Osteoblast (primary cell): ENCODE measurements at places on chromosomes 1 and 21. TPM values are rescaled to one million over a fixed set of nuclear protein-coding genes. Genes with fewer than 3 reads are reported as not detected.
A peak's percentile ranks its signal among the peaks of the same experiment; 100 is the strongest.

DNA sequence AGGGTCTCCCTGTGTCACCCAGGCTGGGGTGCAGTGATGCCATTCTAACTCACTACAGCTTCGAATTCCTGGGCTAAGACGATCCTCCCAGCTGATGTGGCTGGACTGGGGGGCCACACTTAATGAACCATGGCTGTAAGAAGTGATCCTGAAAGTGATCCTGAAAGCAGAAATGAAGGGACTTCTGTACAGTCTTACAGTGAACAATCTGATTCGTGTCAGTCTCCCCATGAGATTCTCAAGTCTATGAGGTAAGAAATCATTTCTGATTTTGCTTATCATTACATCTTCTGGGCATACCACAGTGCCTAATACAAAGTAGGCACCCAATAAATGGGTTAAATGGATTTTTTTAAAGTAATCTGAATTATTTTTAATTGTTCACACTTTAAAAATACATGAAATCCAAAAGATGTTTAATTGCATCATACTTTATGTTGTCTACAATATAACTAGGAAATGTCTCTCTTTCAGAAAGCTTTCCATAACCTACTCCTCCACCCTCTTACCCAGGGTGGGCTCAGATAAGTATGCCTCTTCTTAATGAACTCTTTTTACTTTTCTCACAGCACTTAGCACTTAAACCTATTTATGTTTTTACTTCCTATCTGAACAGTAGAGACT, 21.5 kb downstream of the TUT4 start:
- H3K4me3 ChIP-seq, result no peak overlapping the region
- no peak overlapping the region for H3K27ac ChIP-seq
- H3K4me1 ChIP-seq, result no peaks in the 10 kb centered on the region

GRCh38 chr1:37037690-37038089, 3.4 kb upstream of the GRIK3 start:
- H3K4me1 ChIP-seq, result no peaks in the 10 kb centered on the region
- H3K27me3 ChIP-seq, result peaks cover 26% of the 10 kb centered on the region
- no peak overlapping the region for H3K4me3 ChIP-seq
- no peak for DNase-seq
- H3K36me3 ChIP-seq, result no peaks in the 10 kb centered on the region

DNA sequence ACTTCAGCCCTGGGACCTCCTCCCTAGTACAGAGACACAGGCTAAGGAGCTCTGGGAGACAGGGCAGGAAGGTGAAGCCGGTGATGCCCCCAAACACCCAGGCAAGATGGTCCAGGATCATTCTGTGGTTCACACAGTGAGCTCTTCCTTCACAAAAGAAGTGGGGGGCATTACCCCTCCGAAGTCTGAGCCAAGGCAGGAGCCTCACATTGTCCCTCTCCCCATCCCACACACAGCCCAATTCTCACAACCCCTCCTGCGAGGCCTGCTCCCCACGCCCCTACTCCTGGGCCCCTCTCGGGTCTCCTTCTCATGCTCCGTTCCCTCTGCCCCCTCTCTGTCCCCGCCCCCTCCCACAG, 10.7 kb downstream of the MEF2D start:
- H3K27ac ChIP-seq, result peak overlapping the region; percentile 75
- peaks cover 54% of the 10 kb centered on the region for H3K4me1 ChIP-seq
- no peaks in the 10 kb centered on the region for H3K27me3 ChIP-seq

GRCh38 chr1:232590744-232591082, 39.2 kb downstream of the SIPA1L2 start:
- no peaks in the 10 kb centered on the region for H3K36me3 ChIP-seq

DNA sequence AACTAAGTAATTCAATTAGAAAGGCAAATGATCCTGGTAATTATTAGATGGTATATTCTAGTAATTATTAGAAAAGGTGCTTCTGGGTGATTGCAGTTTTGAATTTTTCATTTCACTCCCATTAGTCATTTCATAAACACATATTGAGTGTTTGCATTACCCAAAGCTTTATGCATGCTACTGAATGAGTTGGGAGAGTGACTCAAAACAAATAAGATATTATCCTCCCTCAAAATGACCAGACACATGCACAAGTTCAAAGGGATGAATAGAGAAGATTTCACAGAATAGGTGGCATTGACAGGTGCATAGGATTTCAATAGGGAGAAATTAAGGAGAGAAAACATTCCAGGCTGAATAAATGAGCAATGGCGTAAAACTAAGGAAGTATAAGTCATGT, 84.7 kb downstream of the PHTF1 start:
- no peaks in the 10 kb centered on the region for H3K27me3 ChIP-seq
- no peak overlapping the region for H3K27ac ChIP-seq
- no peaks in the 10 kb centered on the region for H3K36me3 ChIP-seq
- DNase-seq, result no peak
- H3K4me1 ChIP-seq, result peaks cover 9% of the 10 kb centered on the region
- H3K4me3 ChIP-seq, result no peak overlapping the region

- peaks cover 5% of the 10 kb centered on the region for H3K27me3 ChIP-seq
- H3K36me3 ChIP-seq, result no peaks in the 10 kb centered on the region
- H3K27ac ChIP-seq, result no peak overlapping the region
Observed at GRCh38 chr1:13901039-13901438, 201.1 kb downstream of the PRDM2 start.

DNA sequence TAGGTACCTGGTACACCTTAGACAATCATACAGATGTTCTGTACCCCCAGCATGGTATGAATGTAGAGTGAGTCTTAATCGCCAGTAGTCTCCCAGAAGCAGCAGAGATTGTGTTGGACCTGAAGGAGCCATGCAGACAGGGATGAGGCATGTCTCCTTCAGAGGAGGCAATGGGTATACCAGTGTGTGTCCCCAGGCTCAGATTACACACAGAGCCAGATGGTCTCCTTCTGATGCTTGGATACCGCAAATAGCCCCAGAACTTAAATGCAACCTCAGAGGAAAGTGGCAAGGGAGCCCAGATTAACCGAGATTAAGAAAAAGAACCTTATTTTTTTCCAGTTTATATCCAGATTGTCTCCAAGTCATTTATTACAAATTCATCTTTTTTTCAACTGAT, 96.8 kb upstream of the C21orf91 start:
- H3K27ac ChIP-seq, result no peak overlapping the region
- no peaks in the 10 kb centered on the region for H3K4me1 ChIP-seq
- no peak for DNase-seq
- H3K36me3 ChIP-seq, result no peaks in the 10 kb centered on the region
- H3K4me3 ChIP-seq, result no peak overlapping the region

DNA sequence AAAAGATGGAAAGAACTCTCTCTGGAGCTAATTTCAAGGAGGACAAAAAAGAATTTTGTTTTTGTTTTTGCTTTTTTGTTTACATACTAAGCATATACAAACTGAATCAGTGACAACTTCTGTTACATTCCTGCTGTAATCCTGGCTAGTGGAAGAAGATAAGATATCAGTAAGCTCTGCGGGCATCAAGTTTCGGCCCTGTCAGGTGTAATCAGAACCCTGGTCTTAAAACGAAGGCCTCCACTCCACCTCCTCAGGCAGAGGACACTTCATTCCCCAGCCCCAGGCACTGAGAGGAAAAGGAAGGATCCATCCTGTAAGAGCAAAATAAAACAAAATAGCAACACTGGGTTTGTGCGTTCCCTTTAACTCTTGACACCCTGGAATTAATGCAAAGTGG, 88.9 kb upstream of the ARHGAP29 start:
- H3K27me3 ChIP-seq, result no peaks in the 10 kb centered on the region
- no peak overlapping the region for H3K4me3 ChIP-seq
- no peaks in the 10 kb centered on the region for H3K36me3 ChIP-seq
- H3K4me1 ChIP-seq, result peaks cover 66% of the 10 kb centered on the region
- DNase-seq, result no peak

GRCh38 chr1:167935216-167936067, 1.0 kb upstream of the DCAF6 start:
- no peaks in the 10 kb centered on the region for H3K36me3 ChIP-seq
- no peaks in the 10 kb centered on the region for H3K27me3 ChIP-seq
- DNase-seq, result peak; percentile 90
- peak overlapping the region; percentile 99 for H3K27ac ChIP-seq
- H3K4me1 ChIP-seq, result peaks cover 23% of the 10 kb centered on the region

- H3K4me1 ChIP-seq, result peaks cover 55% of the 10 kb centered on the region
- H3K27ac ChIP-seq, result no peak overlapping the region
- H3K4me3 ChIP-seq, result no peak overlapping the region
- no peaks in the 10 kb centered on the region for H3K27me3 ChIP-seq
Observed at GRCh38 chr1:201655910-201656309, 117.0 kb downstream of the NAV1 start.

GRCh38 chr1:177770096-177770495, 199.8 kb downstream of the SEC16B start:
- no peak overlapping the region for H3K4me3 ChIP-seq
- DNase-seq, result no peak
- no peaks in the 10 kb centered on the region for H3K27me3 ChIP-seq
- H3K27ac ChIP-seq, result no peak overlapping the region
- no peaks in the 10 kb centered on the region for H3K4me1 ChIP-seq

- DNase-seq, result no peak
- H3K27ac ChIP-seq, result no peak overlapping the region
- H3K36me3 ChIP-seq, result no peaks in the 10 kb centered on the region
- H3K4me3 ChIP-seq, result no peak overlapping the region
- H3K27me3 ChIP-seq, result no peaks in the 10 kb centered on the region
Observed at GRCh38 chr1:61259379-61260148, 177.2 kb downstream of the NFIA start.

GRCh38 chr1:182786223-182786994, 3.2 kb upstream of the NPL start:
- peaks cover 36% of the 10 kb centered on the region for H3K27me3 ChIP-seq
- peak; percentile 93 for DNase-seq
- no peak overlapping the region for H3K4me3 ChIP-seq
- no peak overlapping the region for H3K27ac ChIP-seq

GRCh38 chr1:201275253-201275666, 8.0 kb upstream of the PKP1 start:
- no peaks in the 10 kb centered on the region for H3K27me3 ChIP-seq
- H3K27ac ChIP-seq, result peak overlapping the region; percentile 68
- no peaks in the 10 kb centered on the region for H3K36me3 ChIP-seq
- no peak overlapping the region for H3K4me3 ChIP-seq
- H3K4me1 ChIP-seq, result peaks cover 16% of the 10 kb centered on the region

- peak; percentile 86 for DNase-seq
- H3K4me1 ChIP-seq, result peaks cover 40% of the 10 kb centered on the region
- no peaks in the 10 kb centered on the region for H3K36me3 ChIP-seq
- no peak overlapping the region for H3K4me3 ChIP-seq
- no peaks in the 10 kb centered on the region for H3K27me3 ChIP-seq
Observed at GRCh38 chr1:8116894-8117264, 90.8 kb upstream of the ERRFI1 start.

DNA sequence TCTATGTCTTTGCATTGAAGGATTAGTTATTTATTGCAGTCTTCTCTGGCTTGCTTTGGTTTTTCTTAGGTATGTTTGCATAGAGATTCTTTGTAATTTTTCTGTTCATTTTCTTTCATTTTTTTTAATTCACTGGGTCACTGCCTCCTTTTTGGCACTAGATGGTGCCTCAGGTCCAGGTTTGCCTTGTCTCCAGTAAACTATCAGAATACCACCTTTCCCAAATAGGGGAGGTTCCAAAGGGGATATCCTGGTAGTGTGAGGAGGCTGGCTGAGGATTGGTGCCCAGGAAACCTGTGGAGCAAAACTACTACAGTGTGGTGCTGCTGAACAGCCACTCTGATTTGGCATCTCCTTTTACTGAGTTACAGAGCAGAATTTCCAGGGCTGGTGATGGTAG, 257.1 kb downstream of the KCTD3 start:
- no peaks in the 10 kb centered on the region for H3K4me1 ChIP-seq
- no peaks in the 10 kb centered on the region for H3K36me3 ChIP-seq
- H3K27me3 ChIP-seq, result no peaks in the 10 kb centered on the region
- DNase-seq, result no peak
- no peak overlapping the region for H3K27ac ChIP-seq

DNA sequence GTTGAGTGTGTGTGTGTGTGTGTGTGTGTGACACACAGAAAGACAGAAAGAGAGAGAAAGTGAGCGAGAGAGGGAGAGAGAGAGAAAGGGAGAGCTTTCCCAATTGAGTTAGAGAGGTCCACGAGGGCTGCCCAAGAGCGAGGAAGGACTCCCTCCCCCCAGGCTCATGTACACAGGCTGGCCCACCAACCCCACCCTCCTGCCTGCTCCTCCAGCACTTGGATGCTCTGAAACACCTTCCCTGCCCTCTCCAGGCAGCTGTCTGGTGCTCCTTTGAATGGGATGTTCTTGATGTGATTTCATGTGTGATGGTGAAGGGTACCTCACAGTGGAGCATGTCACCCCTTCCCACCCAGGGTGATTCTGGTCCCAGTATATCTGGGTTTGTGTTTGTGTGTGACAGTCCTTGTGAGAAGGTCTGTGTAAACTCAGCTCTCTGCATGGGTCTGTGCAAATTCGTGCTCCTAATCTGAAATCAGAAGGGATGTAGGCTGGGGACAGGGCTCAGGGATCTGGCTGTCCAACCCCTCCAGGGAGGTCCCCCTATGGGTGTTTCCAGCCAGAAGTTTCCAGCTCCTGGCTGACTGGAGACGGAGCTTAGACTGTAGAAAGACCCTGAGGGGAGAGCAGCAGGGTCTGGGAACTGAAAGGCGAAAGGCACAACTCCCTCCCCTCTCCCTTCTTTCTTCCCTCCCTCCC, 6.8 kb upstream of the PEAR1 start:
- no peak overlapping the region for H3K27ac ChIP-seq
- no peak overlapping the region for H3K4me3 ChIP-seq
- no peaks in the 10 kb centered on the region for H3K4me1 ChIP-seq
- H3K36me3 ChIP-seq, result no peaks in the 10 kb centered on the region
- H3K27me3 ChIP-seq, result peaks cover 17% of the 10 kb centered on the region
- no peak for DNase-seq

DNA sequence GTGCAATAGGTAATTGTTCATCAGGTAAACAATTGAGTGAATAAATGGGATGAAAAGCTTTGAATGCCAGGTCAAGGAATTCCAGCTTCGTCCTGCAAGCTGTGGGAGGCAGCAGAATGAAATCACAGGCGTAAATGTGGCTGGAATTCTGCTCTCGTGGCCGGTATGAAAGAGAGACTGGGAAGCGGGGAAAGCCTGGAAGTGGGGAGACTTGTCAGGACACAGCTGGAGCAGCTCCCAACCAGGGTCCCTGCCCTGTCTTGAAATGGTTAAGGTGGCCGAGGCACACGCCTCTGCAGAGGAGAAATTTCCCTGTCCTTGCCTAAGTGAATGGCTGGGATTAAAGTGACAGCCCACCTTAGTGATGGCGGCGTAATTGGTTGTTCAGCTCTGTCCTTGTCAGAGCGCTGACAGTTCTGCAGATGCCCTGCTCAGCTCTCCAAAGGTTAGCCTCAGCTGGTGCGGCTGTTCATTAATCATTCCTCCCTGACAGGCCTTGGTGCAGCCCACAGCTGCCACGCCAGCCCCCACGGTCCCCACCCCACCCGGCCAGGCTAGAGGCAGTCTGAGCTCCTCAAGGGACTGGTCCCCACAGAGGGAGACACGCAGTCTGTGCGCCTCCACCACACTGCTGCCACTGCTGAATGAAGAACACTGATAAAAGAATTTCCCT, 398.3 kb upstream of the POU3F1 start:
- H3K4me1 ChIP-seq, result peaks cover 5% of the 10 kb centered on the region
- no peak for DNase-seq
- no peak overlapping the region for H3K27ac ChIP-seq
- H3K36me3 ChIP-seq, result no peaks in the 10 kb centered on the region
- no peaks in the 10 kb centered on the region for H3K27me3 ChIP-seq
- H3K4me3 ChIP-seq, result no peak overlapping the region

The GLIS1 gene
- total RNA-seq, result 2.4 and 2.9 TPM in 2 replicates

The HNRNPR gene
- total RNA-seq, result 69.5 and 70.6 TPM in 2 replicates

The ASPM gene
- 5.1 and 5.6 TPM in 2 replicates for total RNA-seq

The RYR2 gene
- not detected in 2 replicates for total RNA-seq

The SNRNP40 gene
- total RNA-seq, result 67.5 and 78.2 TPM in 2 replicates

The TEKT2 gene
- 0.29 TPM in 1 of 2 replicates, not detected in the other for total RNA-seq

The GPR37L1 gene
- total RNA-seq, result not detected in 2 replicates

The GPR61 gene
- total RNA-seq, result not detected in 2 replicates

The CDKN2C gene
- total RNA-seq, result 18.9 and 34.4 TPM in 2 replicates

The C1orf226 gene
- under 0.01 and 0.29 TPM in 2 replicates for total RNA-seq

The ZBTB48 gene
- total RNA-seq, result 11.5 and 14.5 TPM in 2 replicates
